ENCODE measurements at places on chromosomes 7 and 10.

- DNase-seq = no peak
Observed at GRCh38 chr7:18715988-18716387, 220.4 kb downstream of the HDAC9 start.

DNA sequence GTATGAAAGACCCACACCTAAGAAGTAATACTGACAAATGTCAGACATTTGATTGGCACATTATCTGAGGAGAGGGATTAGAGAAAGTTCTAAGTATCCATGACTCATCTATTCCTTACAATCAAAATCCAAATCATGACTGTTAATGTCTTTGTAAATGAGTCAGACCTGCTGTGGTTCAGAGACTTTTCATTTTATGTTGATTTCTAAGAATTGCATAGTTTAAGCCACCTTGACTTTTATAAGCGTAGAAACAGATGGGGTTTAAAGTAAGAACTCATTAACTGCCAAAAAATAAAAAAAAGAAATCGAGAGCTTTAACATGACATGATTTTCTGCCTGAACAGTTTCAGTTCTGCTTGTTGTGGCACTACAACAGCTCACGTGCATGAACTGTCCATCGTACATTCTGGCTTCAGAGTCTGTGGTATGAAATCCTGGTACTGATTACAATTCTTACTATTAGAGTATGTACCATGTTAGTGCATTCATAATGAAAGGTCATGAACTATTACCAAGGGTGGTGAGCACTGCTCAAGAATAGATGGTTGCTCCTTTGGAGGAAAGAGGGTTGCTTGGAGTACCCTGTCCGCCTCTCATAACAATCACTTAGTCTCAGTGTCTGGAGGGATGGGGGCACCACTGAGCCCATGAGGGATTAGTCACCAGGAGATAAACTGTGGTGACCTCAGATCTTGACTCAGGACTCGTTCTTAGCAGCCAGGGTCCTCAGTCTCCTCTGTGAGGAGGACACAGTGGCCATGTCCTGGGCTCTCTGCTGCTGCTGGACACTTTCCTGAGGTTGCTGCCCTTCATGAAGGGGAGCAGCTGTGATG lies 42.2 kb downstream of the ACSM6 start:
- DNase-seq = no peak

GRCh38 chr7:158056761-158057160 lies 530.9 kb downstream of the PTPRN2 start:
- DNase-seq = no peak

DNA sequence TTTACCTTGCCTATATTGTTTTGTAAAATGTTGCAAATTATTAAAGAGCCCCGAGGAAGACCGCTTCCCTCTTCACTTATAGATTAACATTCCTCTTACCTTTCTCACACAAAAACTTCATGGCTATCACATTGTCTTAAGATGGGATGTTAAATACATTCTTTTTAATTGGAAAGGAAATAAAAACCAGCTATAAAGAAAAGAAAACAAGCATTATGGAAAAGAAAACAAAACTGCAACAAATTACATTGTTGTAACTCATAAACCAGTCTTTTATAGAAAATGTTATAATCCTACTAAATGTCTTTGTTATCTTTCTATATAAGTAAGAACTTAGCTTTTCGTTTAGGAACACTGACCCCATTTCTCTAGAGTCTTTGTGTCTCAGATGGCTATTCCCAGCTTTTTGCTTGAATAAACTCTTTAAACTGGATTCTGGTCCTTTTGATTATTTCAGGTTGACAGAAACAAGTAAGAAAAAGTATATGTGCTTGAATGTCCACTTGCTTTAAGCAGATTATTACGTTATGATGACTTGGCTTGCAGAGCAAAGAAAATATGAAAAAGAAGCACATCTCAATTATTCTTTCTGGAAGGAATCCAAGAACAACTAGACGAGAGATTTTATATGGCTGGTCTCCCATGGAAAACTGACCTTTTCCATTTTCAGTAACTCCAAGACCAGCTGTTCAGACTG lies 128.2 kb downstream of the AKR1D1 start:
- DNase-seq = no peak

DNA sequence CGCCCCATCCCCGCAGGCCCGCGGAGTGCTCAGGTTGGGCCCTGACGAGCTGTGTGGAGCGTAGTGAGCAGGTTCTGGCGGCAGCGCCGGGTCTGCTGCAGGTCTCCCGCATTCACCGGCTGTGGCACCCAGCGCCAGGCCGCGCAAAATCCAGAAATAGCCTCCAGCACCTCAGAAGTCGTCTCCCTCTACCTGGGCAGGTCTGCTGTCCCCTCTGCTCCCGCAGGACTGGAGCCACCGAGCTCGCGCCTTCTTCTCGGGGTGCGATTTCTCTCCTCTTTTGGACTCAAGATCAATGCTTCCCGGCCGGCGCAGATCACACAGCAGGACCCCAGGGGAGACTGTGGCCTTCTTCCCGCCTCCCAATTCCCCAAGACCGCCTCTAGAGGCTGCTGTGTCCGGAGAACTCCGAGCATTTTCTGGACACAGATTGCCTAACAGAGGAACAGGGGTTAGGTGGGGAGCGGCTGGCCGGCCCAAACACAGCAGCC lies 8.4 kb downstream of the TLX1 start:
- no peak for DNase-seq

DNA sequence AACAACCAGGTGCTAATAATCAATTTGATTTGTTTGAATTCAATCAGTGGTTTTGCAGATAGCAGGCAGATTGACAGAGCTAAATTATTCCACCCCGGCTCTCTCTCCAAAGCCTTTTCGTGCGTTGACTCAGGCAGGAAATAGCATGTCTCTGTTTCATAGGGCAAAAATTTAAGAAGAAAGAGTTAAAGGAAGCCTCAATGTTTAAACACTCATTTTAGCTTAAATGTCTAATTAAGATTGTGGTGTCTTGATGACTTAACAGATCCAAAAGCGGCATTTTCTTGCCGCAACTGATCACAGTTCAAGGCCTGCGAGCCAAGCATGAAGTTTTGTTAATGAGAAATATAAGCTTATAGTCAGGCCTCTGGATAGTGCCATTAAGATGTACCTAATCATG lies 1051.1 kb upstream of the AUTS2 start:
- no peak for DNase-seq

- no peak for DNase-seq
Observed at GRCh38 chr10:78053211-78053868, 19.7 kb downstream of the RPS24 start.

GRCh38 chr7:108007261-108007660 lies 4.3 kb upstream of the LAMB1 start:
- no peak for DNase-seq

GRCh38 chr7:133688483-133689239 lies 435.8 kb downstream of the EXOC4 start:
- DNase-seq = no peak

- DNase-seq = no peak
Observed at GRCh38 chr7:12635830-12636229, 51.6 kb upstream of the ARL4A start.

GRCh38 chr10:25675204-25675603 lies 258.8 kb upstream of the MYO3A start:
- DNase-seq = no peak

DNA sequence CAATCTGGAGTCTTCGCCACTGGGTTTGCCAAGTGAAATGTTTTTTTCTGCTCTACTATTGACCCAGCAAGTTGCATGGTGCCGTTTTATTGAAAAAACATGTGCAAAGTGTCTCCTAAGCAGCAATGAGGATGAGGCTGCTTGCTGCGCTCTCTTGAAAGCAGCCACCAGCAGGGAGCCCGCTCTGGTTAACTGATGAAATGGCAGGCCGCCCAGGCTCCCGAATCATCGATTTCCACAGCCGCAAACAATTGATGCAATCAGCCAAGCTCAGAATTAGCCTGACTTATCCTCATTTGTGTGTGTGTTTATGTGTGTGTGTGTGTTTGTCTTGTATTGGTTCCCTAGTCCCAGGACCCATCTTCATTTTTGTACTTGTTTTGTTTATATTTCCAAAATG lies 22.2 kb upstream of the LYZL1 start:
- DNase-seq = no peak

GRCh38 chr7:98483276-98483963 lies 82.5 kb upstream of the BAIAP2L1 start:
- DNase-seq = no peak

- no peak for DNase-seq
Observed at GRCh38 chr7:94042381-94042780, 38.2 kb upstream of the BET1 start.

DNA sequence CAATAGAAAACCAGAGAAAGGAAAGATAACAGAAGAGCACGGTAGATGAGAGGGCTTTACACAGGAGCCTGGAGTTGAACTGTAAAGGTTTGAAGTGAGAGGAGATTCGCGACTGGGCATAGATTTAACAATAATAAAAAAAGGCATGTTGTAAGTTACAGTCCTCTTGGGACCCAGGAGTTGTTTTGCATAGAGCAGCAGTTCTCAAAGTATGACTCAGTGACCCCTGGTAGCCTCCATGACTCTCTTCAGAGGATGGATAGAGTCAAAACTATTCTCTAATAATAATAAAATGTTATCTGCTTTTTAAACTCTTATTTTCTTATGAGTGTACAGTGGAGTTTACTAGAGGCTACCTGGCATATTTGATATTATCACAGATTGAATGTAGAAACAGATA lies 262.3 kb downstream of the SORCS3 start:
- no peak for DNase-seq

GRCh38 chr7:36762394-36762793 lies 38.1 kb upstream of the AOAH start:
- DNase-seq = no peak

DNA sequence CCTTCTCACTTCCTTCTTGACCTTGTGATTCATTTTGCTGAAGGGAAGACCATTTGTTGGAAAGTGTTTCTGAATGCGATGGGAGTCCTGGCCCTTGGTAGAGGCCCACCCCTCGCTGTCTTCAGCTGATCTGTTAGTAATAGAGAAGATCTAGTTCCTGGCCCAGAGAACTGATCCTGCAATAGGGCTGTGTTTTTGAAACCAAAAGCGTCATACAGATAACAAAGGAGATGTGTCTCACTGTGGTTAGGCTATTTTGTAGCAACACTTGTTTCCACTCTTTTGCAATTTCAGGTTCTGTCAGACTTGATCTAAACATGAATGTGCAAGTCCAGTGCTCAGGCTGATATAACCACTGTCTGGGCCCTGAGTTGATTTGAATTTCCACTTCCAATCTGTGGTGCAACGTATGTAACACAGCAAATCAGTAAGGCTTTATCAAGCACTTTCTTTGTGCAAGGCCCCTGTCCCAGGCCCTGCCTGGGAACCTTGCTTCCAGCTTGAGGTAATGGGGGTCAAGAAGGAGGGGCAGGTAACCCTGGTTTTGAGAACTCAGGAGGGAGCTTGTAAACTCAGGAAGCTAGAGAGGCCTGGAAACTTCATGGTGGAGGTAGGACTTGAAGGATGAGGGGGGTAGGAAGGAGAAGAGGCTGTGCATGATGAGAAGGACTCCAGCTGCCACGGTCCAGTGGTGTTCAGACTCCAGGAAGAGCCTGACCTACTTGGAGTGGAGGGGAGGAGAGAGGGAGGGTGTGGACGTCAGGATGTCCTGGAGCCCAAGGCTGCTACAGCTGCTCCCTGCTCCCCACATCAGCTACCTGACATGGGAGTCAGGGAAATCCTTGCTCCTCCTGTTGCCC lies 42.2 kb upstream of the SRGN start:
- DNase-seq = no peak

DNA sequence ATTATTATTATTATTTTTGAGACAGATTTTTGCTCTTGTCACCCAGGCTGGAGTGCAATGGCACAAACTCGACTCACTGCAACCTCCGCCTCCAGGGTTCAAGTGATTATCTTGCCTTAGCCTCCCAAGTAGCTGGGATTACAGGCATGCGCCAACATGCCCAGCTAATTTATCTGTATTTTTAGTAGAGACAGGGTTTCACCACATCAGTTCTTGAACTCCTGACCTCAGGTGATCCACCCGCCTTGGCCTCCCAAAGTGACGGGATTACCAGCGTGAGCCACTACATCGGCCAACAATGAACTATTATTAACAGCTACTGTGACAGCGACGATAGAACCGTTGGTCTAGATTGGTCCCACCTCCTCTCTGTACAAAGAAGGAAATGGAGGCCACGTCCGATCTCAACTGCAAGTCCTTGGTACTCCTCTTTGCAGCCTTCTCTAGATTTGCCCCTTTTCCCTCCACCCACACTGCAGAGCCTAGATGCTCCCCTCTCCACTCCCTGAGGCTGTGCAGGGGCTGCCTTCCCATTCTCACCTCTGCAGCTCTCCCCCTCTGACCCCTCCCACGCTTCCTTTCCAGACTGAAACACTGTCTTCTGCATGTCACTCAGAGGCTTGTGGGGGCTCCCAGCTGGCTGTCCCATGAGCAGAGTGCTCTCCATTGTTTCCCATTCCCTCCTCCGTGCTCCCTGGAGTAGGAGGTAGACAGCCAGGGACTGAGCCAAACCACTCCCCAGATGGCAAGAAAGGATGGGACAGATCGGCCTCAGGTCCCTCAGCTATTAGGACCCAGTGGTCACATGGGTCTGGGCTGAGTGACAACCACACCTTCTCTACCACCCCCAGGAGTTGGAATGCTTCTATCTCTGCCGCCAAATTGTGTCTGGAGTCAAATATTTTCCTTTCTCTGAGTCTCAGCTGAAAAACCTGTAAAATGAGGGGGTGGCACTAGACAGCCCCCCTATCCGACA lies 2.3 kb downstream of the LOXL4 start:
- DNase-seq = no peak

DNA sequence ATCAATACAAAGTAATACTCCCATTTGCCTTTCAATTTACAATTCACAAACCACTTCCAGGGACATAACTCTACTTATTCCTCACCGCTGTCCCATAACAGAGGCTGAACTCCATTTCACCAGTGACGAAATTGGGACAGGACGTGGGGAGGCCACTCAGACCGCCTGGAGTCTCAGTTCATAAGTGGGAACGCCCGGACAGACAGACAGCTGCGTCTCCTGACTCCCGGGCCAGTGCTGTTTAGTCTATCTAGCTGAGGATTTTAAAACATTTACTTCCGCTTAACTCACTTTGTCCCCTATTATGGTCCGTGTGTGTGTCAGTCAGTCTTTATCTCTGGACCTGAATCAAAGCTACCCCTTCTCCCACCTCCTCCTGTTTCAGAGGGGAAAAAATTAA lies 67.4 kb upstream of the ZNF438 start:
- DNase-seq = no peak

GRCh38 chr7:15007507-15007906 lies 105.0 kb upstream of the DGKB start:
- DNase-seq = peak; percentile 22

GRCh38 chr10:119238577-119238976 lies 31.2 kb downstream of the GRK5 start:
- DNase-seq = no peak

- DNase-seq = peak; percentile 30
Observed at GRCh38 chr7:98051118-98051744, 55.4 kb upstream of the LMTK2 start.

GRCh38 chr7:105367458-105367857 lies 21.3 kb downstream of the SRPK2 start:
- no peak for DNase-seq

DNA sequence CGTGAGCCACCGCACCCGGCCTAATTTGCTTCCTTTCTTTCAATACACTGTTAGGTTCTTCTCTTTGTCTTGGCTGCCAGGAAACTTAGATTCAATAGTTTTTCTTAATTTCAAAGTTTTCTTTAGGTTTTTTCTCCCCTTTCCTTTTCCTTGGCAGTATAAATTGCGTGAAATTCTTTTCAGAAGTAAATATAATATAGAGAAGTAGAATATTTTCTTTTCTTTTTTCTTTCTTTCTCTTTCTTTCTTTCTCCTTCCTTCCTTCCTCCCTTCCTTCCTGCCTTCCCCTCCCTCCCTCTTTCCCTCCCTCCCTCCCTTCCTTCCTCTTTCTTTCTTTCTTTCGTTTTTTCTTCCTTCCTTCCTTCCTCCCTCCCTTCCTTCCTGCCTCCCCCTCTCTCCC lies 1.7 kb downstream of the LRGUK start:
- DNase-seq = no peak
